Bronchus fibroblast of lung (primary cell): ENCODE measurements at places on chromosomes 16 and 17. TPM values are rescaled to one million over a fixed set of nuclear protein-coding genes. Genes with fewer than 3 reads are reported as not detected.

Gene CCDC40
- 1.0 and 2.0 TPM in 2 replicates for total RNA-seq

Gene CLDN9
- not detected in 2 replicates for total RNA-seq

Gene MYH3
- under 0.01 and 0.15 TPM in 2 replicates for total RNA-seq

Gene ELMO3
- total RNA-seq = 0.59 and 0.84 TPM in 2 replicates

Gene GP1BA
- not detected in 2 replicates for total RNA-seq

Gene CFAP52
- total RNA-seq = not detected in 2 replicates

Gene CA10
- total RNA-seq = not detected in 2 replicates

Gene GRB7
- total RNA-seq = 0.45 and 0.84 TPM in 2 replicates

Gene KRT9
- not detected in 2 replicates for total RNA-seq

Gene C17orf50
- total RNA-seq = not detected in 2 replicates
